ENCODE measurements at places on chromosomes 12 and 14.

- DNase-seq: no peak
Measured at GRCh38 chr14:103341250-103342129, 7.5 kb downstream of the EIF5 start.

- DNase-seq: no peak
Measured at GRCh38 chr14:95233702-95234241, 76.4 kb upstream of the DICER1 start.

GRCh38 chr14:74563233-74563585 is 48.8 kb downstream of the LTBP2 start:
- DNase-seq: no peak

GRCh38 chr14:66330916-66331315 is 155.3 kb upstream of the CCDC196 start:
- DNase-seq: no peak

DNA sequence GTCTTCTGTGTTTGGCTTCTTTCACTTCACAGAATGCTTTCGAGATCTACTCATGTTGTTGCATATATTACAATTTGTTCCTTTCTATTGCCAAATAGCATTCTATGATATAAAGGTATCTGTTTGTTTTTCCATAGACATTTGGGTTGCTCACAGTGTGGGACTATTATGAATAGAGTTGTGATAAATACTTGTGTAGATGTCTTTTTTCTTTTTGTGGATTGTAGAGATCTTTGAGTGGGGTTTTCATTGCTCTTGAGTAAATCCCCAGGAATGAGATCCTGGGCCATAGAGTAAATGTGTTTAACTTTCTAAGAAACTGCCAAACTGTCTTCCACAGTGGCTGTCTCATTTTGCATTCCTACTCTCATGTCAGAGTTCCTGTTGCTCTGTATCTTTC is 24.9 kb upstream of the CEBPE start:
- DNase-seq: no peak

DNA sequence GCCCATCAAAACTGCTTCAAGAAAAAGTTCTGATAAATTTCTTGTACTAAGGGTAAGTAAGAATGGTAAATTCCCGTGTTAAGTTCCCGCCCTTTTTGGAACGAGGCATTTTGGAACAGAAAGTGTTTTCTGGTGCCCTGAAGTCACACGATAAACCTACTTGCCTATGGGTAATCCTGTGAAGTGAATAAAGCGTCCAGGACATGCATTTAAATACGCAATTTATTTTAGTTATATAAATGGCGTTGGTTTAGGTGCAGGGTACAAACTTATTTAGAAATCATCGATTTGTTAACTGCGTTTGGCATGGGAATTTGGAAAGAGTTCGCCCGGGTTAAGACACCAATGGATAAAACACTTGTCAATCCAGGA is 715 bp upstream of the RAP1B start:
- no peak for DNase-seq

DNA sequence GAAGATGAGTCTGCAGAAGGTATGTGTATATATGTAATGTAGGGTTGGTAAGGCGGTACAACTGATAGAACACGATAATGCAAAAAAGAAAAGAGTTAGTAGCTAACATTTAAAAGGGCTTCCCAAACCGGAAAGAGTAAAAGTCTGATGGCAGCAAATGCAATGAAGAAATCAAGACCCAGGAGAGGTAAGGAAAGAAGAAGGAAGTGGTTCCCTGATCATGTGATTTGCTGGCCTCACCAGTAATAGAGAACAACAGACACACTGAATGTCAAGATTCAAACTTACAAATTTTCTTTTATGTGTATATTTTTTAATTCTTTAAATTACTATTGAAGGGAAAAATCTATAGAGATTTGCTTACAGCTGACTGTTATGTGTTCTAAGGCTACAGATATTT is 18.4 kb downstream of the ZFC3H1 start:
- DNase-seq: no peak

DNA sequence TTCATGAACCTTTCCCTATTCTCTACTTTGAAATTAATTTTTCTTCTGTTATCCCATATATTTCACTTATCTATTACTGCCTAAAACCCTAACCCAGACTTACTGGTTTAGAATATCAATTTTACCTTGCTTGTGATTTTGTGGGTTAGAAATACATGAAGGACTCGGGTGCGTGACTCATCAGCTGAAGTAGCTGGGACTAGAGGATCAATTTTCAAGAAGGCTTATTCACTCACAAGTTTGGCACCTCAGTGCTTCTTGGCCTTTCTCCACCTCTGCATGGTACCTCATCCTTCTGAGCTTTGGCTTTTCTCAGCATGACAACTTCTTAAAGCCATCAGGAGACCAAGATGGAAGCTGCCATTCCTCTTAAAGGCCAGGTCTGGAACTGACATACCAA is 57.8 kb downstream of the TMEM117 start:
- DNase-seq: no peak

DNA sequence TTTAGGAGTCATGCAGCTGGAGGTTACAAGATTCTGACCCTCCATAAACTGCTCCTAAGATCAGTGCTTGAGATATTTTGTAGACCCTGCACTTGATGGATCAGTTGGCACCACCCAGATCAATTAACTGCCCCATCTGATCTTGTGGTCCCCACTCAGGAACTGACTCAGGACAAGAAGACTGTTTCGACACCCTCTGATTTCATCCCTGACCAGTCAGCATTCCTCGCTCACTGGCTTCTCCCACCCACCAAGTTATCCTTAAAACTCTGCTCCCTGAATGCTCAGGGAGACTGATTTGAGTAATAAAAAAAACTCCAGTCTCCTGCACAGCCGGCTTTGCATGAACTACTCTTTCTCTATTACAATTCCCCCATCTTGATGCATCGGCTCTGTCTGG is 360.2 kb downstream of the GALC start:
- DNase-seq: no peak

DNA sequence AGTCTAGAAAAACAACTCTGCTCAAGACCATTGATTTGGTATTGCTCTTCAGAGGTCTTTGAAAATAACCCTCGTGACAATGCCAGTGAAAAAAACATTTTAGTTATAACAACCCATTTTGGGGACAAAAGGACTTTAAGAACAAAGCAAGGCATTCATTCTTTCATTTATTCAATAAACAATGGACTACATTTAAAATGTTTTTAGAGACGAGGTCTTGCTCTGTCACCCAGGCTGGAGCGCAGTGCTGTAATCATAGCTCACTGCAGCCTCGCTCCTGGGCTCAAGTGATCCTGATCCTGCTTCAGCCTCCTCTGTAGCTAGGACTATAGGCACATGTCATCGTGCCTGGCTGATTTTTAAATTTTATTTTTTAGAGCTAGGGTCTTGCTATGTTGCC is 7.7 kb upstream of the KICS2 start:
- DNase-seq: no peak

GRCh38 chr14:100193417-100194357 is 34.2 kb upstream of the DEGS2 start:
- DNase-seq: no peak

- DNase-seq: no peak
Measured at GRCh38 chr12:16036073-16036472, 124.9 kb downstream of the DERA start.

- no peak for DNase-seq
Measured at GRCh38 chr12:110929818-110930217, 9.4 kb upstream of the MYL2 start.

DNA sequence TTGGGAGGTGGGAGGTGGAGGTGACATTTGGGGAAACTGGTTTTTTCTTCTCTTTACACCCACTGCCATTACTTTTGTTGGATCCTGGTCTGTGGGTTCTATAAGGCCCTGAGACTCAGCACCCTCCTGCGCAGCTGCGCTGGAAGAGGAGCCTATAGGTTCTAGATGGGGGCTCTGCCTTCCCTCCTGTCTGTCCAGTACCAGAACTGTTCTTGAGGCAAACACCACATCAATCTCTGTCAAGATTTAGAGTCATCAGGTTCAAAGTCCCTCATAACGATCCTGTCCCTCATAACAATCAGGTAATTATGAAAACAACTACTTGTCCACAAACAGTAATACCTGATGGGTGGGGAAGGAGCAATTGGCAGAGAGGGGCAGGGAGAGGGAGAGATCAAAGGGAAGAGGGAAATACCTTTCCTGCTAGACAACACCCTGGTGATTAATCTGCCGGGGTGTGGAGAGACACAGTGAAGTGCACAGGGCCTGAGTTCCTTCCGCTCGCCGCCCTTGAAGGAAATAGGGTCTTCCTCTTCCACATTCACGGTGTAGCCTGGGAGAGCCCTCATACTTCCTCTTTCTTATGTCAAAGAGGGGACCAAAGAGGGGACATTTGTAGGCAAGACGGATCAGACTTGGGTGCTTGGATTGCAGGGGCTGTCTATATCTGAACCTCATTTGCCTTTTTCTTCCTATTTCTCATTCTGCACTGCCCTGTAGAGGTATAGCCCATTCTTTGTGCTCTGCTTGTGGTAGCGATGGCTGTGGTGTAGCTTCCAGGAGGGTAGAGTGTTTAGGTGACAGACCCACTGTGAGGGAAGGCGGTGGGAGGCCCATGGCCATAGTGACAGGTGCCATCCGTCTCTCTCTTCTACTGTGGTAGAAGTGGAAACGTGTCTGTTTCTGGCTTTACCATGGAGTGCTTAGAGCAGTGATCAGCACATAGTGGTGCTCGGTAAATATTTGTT is 12.6 kb downstream of the GPRC5A start:
- DNase-seq: no peak

GRCh38 chr14:101853455-101854018 is 92.0 kb downstream of the PPP2R5C start:
- DNase-seq: no peak

All from stimulated activated CD4-positive, alpha-beta T cell treated with anti-CD3 and anti-CD28 coated beads, TNF-alpha, amount 100 ng/mL, for 1 hour (primary cell).